ENCODE measurements at places on chromosomes 2 and 18.
A peak's percentile ranks its signal among the peaks of the same experiment; 100 is the strongest.

GRCh38 chr18:34972765-34973414 is 68.3 kb upstream of the MAPRE2 start:
- no peak for DNase-seq

- no peak for DNase-seq
Observed at GRCh38 chr2:239411117-239411516, 10.3 kb upstream of the HDAC4 start.

DNA sequence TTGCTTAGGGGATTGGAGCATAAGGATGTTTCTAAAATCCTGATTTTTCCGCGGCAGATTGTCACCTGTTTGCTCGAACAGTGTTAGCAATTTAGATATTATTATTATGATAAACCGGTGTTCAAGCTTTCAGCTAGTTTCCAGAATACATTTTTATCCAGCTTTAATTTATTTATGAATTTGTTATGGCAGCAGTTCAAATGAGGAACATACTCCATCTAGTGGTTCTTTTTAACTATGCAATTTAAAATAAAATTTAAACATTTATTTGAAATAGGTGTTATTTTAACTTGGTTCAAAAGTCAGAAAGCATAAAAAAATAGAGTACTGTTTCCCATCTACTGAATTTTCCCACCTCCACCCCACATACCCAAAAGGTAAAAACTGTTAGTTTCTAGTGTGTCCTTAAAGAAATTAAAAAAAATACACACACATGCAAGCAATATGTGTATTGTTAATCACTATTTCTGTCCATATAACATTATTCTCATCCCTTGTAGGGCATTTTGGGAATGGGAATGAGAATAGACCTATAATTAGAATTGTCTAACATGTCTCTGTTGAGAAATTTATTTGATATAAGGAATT is 23.2 kb downstream of the ACOXL start:
- DNase-seq: no peak

- no peak for DNase-seq
Observed at GRCh38 chr2:47134386-47135090, 20.6 kb downstream of the STPG4 start.

DNA sequence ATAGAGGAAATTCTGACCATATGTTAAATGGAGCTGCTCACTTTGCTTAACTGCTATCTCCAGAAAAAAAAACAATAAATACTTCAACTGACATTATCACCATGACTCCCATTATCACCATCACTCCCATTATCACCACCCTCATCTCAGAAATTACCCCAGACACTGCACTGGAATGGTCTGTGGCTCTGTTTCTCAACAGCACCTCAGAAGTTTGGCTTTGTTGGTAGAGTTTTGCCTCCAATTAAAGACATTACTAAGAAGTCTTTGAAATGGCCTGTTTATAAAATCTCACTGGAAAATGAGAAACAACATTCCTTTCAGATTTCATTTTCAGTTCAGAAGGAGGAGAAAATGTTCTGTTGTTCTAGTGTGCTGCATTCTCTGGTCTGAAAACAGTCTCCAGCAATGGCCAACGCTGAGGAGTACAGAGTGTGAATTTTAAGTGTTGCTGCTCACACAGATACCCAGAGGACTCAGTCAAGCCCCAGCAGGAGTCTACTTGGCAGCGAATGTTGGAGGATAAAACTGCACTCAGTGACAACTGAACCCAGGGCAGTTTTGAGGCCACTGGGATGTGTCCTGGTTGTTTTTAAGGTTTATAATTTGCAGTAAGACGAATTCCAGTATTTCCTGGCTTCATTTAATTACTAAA is 364.5 kb upstream of the CDH2 start:
- no peak for DNase-seq

- DNase-seq: no peak
Observed at GRCh38 chr18:55633032-55633431, 45.0 kb upstream of the TCF4 start.

GRCh38 chr2:134087371-134087921 is 166.4 kb upstream of the MGAT5 start:
- no peak for DNase-seq

GRCh38 chr2:220281771-220282170 is 654.3 kb downstream of the SLC4A3 start:
- no peak for DNase-seq

GRCh38 chr18:31497836-31498573 is at the start of gene DSG2:
Gene DSG2 (plus strand): TSS chr18:31498177. CDS start chr18:31498252, 75 bp downstream.
- DNase-seq: peak; percentile 78

- DNase-seq: no peak
Observed at GRCh38 chr2:97885841-97886240, 109.9 kb downstream of the TMEM131 start.

- no peak for DNase-seq
Observed at GRCh38 chr2:161042990-161043625, 117.1 kb upstream of the TANK start.

Measured in GM12892 (cell line).